ENCODE measurements at places on chromosomes 16 and 17.

- DNase-seq: no peak
Observed at GRCh38 chr17:58381124-58382035, 29.4 kb upstream of the SUPT4H1 start.

DNA sequence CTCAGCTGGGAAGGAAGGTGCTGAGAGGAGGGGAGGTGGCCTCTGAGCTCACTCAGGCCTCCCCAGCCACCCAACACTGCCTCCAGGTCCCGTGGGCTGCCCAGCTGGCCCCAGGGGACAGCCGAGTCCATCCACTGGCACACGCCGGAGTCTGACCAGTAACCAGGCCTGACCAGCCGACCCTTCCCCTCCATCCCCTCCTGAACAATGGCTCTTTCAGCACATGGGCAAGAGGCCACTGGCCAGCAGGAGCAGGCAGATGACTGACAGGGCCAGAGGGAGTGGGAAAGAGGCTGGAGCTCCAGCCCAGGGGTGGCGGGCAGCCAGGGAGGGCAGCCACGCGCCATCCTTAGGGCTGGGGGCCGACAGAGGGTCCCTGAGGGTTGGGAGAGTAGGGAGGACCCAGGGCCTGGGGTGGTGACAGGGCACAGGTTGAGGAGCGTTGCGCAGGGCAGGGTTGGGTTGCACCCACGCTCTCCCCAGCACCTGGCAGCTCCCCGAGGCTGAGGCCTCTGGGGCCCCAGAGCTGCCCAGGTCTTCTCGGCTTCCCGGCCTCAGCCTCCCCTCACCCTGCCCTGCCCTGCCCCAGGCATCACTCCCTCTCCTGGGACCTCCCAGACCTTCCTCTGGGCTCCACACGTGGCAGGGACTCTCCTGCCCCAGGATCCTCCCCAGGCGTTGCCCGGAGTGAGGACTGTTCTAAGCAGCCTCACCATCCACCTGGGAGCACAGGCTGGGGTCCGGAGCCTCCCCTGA is 20.2 kb upstream of the SLC38A10 start:
- no peak for DNase-seq

- DNase-seq: no peak
Observed at GRCh38 chr16:85583491-85584181, 29.5 kb upstream of the GSE1 start.

- no peak for DNase-seq
Observed at GRCh38 chr16:50448522-50448921, 79.7 kb upstream of the BRD7 start.

DNA sequence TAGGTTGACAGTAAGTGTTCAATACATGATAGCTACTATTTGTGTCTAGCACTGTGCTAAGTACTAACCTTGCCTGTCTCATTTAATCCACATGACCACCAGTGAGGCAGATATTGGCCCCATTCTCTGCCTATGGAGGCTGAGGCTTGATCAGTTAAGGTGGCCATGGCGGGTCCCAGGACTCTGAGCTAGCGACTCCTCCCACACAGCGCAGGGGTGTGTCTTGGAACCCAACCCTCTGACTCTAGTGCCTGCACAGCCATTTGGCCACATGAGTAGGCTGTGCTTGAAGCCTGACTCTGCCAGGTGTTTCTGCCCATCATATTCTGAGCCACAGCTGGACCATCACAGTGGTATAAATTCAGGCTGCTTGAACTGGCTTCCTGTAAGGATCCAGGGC is 6.4 kb downstream of the NHERF1 start:
- no peak for DNase-seq

- no peak for DNase-seq
Observed at GRCh38 chr17:40366076-40366860, 1.7 kb upstream of the GJD3 start.

DNA sequence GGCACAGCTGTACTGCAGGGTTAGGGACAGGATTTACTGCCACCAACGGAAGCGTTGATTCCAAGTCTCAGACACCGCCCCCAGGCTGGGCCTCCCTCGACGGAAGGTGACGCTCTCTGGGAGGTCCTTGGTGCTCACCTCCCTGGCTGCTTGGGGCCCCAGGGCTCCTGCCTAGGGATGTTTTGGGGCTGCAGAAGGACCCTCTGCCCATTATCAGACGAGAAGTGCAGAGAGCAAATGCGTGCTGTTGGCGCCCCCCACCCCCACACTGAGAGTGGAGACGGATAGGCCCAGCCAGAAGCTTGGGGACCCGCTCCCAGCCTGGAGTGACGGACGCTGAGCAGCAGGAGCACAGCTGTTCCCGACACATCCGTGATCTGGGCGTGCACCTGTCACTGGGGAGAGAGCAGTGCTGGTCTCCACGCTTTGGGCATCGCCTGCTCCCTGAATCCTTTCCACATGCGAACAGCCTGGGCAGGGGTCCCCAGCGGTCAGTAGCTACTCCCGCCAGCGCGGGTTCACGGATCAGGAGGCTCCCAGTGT is 5.1 kb upstream of the SOX8 start:
- no peak for DNase-seq

DNA sequence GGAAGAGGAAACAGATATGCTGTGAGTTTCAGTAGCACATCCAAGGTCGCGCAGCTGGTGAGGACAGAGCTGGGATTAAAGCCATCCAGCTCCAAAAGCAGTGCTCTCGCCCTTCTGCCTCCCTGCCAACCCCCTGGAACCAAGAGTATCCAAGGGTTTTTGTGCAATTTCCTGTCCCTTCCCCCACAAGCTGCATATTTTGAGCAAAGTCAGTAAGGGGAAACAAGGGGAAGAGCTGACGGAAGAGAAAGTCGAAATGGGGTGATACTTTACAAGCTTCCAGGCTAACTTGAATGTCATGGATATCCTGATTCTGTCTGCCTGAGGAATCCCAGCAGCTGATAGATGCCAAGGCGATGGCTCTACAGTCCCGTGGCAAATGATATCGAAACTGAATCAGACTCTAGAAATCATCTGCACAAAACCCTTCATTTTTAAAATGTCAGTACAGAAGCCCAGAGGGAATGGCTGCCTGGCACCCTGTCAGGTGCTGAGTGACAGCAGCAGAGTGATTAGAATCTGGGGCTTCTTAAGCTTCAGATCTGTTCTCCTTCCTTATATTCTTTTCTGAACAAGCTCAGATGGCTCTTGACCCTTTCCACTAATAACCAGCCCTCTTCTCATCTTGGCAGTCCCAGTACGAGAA is 42.9 kb upstream of the TEKT3 start:
- DNase-seq: no peak

DNA sequence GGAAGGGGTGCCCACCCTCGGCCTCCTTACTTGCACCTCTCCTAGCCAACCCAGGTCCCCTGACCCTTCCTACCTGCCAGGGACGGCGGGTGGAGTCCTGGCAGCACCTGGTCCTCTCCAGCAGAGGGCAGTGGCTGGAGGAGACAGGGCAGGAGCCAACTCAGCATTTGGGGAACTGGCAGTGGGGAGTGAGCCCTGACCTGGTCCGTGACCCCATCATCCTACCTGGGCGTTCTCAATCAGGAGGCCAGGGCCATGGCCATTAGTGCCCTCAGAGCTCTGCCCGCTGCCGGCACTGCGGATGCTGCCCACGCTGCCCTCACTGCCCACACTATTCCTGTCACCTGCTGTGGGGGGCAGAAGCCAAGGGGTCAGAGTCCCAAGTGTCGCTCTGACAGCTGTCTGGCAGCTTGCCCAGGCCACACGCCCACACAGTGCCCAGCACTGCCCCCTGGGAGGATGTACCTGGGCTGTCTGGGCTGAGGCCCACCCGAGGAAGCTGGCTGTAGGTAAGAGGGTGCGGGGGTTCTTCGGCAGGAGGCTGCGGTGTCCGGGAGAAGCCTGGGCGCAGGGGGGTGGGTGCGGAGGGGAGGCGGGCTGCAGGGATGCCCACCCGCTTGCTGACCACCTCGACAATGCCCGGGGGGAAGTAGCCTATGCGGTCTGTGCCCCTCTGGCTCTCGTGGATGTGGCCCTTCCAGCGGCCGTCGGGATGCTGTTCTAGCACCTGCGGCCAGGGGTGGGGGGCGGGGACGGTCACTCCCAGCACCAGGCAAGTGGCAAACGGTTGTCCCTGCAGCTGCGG is 10.8 kb downstream of the CASKIN2 start:
- DNase-seq: no peak

DNA sequence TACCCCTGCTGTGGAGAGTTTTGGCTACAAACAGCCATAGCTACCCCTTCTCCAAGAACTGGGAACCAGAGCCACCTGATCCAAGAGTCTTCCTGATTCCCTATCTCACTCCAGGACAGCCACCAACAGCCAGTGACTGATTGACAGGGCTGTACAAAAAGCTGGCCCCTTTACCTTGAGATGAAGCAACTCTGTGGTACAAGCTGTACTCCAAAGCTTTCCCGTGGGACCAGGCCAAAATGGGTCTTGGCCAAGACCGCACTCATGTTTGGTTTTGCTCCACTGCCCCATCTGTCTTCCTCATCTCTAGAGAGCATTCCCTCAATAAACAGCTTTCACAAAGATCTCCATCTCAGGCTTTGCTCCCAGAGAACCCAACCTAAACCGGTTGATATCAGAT is 43.6 kb downstream of the RNF157 start:
- DNase-seq: no peak

DNA sequence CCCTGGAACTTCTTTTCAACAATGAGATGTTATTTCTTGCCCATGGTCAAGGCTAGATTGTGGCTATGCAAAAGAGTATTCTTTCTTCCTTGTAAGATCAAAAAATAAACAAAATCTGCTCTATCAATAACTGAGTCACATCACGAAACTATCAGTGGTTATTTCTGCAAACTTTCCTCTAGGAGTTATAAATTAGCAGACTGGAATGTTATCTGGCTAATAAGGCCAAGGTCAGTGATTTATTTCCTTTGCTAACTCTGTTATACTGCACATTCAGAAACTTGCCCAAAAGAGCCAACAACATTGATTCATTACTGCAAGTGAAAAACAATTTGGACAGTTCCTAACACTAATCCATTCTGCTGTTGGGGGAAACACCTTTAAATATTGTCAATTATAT is 5.0 kb downstream of the ARL6IP1 start:
- DNase-seq: no peak

DNA sequence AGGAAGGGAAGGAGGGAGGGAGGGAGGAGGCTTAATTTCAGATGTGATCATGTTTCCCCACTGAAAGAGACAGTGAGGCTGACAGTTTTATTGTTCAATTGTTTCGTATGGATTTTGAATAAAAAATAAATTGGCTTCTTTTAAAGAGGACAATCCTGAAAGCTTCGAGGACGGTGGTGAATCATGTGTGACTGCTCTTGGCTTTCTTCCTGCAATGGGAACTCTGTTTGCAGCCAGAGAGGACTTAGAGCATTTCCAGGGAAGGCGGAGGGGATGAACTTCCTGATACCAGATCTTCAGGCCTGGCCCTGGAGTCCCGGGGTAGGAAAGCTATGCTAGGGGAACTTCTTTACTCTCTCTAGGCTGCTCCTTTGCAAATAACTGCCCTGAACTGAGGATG is 72.8 kb upstream of the C16orf82 start:
- DNase-seq: no peak

All from activated CD4-positive, alpha-beta T cell treated with anti-CD3 and anti-CD28 coated beads, Interleukin-2, amount 50 U/mL, for 24 hours (primary cell).